ENCODE measurements at places on chromosomes 5 and 9.

DNA sequence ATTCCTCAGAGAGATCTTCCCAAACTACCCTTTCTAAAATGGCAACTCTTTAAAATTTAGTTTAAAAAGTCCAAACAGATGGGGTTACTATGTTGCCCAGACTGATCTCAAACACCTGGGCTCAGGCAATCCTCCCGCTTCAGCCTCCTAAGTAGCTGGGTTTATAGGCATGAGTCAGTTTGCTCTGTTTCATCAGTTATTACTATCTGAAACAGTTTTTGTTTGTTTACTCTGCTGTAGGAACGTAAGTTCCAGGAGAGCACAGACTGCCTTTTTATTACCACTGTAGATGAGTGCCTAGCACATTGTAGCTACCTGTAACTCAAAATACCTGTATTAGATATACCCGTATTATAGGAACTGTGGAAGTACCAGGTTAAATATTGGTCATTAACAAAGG is 89.4 kb downstream of the UHRF2 start:
- no peak for DNase-seq

DNA sequence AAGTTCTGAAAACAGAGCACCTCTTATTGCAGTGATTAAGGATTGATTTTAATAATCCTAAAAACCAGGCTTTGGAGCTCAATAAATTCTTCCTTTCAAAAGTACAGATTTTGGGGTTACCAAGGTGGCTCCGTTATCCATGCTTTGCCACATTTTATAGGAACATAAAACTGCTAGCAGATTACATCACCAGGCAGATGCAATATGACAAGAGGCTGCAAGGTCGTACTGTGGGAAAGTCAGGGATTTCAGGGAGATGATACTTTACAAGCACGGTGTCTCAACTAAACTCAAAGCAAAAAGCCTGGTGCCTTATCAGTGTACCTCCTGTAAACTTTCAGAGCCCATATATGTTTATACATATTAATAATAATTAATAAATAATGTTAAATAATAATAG is 28.6 kb downstream of the ADAMTSL1 start:
- no peak for DNase-seq

DNA sequence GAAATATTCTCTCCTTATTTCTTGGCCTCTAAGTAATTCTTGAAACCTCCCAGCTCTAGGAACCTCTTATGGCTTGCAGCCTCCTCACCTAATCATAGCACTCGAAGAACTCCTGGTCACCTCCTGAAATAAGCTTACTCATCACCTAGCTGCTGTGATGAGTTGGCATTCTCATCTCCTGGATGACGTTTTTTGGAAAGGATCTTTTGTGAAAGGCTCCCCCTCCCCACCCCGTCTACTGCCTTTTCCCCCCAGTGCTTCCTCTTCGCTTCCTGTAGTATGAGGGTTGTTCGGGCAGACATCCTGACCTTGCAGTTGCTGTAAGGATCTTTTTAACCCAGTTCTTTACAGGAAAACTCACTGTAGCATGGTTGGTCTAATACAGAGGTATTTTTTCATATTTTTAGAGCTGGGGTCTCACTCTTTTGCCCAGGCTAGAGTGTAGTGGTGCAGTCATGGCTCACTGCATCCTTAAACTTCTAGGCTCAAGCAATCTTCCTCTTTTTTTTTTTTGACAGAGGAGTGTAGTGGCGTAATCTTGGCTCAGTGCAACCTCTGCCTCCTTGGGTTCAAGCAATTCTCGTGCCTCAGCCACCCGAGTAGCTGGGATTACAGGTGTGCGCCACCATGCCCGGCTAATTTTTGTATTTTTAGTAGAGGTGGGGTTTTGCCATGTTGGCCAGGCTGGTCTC is 41.8 kb downstream of the ARHGAP26 start:
- DNase-seq = no peak

- DNase-seq = no peak
Observed at GRCh38 chr5:57186194-57186593, 12.3 kb downstream of the GPBP1 start.

DNA sequence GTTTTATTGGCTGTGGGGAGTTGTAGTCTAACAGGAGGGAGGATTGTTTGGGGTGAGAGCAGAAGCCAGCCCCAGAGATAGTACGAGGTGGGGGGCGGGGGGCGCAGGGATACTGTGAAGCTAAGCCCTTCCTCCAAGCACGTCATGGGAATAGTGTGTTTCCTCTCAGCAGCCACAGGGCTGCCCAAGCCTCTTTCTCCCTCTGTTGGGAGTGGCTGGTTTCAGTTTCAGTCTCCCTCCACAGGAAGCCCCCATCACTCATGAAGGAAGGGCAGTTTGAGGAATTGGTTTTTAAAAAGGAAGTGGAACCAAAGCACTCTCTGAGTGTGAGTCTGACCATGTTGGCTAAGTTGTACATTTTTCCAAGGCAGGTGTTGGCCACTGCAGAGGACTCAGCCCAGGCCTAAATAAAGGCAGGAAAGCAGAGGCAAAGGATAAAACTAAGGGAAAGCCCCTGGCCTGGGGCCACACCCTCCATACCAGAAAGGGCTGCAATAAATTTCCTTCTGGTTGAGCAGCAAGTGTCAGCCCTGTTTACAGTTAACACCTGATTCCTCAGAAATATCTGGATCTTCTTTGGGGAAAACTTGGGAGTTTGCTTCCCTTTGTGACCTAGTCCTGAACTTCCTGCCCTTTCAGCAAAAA is 3.2 kb downstream of the RAB24 start:
- no peak for DNase-seq

DNA sequence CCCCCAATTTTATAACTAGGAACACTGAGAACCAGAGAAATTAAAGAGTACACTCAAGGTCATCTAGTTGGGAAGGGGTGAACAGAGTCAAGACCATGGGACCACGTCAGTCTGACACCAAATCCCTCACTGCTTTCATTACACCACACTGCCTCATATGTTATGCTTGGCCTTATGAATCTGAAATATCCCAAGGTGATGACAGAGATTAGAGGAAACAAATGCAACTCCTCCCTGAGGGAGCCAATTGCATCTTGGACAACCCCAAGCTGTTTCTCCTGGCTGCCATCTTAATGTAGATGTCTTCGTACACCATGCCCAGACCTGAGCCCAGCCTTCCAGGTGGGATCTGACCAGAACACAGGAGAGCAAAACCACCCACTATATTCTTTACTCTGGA is 60.6 kb upstream of the ABCA1 start:
- DNase-seq = no peak
